Iris pigment epithelial cell (primary cell): ENCODE measurements at places on chromosomes 11 and 22.

GRCh38 chr11:71112990-71113389, 139.4 kb downstream of the SHANK2 start:
- DNase-seq = no peak

GRCh38 chr22:32632512-32633315, 158.1 kb downstream of the FBXO7 start:
- DNase-seq = no peak

- DNase-seq = no peak
Observed at GRCh38 chr11:32849761-32850160, 20.0 kb downstream of the PRRG4 start.

GRCh38 chr22:42621505-42622002, 6.9 kb upstream of the POLDIP3 start:
- peak; percentile 40 for DNase-seq

DNA sequence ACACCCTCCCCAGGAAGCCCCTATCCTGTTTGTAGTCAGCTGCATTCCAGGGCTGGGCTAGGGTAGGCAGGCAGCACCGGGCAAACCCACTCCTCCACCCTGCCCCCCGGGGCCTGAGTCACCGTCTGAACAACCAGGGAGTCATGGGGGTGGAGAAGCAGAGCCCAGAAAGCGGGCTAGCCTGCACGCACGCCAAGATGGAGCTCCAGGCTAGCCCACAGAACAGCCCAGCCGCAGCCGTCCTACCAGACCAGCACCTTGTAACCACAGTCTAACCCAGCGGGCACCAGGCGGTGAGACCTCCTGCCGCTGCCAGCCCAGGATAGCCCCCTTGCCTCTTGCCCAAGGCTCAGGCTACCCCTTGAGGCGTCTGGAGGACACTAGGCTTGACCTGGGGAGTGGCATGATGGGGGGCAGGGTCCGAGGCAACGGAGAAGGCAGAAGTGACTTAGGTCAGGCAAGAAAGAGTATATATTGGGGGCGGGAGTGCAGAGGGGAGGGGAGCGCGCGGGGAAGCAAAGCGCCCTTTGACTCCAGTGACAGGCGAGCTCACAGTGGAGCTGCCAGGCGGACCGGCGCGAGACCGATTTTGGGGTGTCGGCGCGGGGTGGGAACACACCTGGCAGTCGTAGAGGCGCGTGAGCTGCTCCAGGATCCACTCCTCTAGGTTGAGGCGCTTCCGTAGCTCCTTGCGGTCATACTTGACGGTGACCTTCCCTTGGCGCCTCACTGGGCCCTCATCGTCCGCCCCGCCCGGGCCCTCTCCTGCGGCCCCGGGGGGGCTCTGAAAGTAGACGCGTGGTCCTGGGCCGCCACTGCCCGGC, 734 bp downstream of the PPP1R14B start:
- peak; percentile 91 for DNase-seq

DNA sequence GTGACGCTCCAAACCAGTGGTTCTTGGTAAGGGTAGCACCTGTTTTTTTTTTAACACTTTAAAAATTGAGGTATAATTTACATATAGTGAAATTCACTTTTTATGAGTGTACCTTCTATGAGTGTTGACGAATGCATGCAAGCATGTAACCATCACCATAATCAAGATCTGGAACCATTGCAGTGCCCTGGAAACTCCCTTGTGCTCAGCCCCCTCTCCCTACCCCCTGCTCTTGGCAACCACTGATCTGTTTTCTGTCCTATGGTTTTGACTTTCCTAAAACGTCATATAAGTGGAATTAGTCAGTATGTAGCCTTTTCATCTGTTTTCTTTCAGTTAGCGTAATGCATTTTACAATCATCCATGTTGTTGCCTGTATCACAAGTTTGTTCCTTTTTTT, 212.2 kb downstream of the GRIK4 start:
- DNase-seq = no peak

DNA sequence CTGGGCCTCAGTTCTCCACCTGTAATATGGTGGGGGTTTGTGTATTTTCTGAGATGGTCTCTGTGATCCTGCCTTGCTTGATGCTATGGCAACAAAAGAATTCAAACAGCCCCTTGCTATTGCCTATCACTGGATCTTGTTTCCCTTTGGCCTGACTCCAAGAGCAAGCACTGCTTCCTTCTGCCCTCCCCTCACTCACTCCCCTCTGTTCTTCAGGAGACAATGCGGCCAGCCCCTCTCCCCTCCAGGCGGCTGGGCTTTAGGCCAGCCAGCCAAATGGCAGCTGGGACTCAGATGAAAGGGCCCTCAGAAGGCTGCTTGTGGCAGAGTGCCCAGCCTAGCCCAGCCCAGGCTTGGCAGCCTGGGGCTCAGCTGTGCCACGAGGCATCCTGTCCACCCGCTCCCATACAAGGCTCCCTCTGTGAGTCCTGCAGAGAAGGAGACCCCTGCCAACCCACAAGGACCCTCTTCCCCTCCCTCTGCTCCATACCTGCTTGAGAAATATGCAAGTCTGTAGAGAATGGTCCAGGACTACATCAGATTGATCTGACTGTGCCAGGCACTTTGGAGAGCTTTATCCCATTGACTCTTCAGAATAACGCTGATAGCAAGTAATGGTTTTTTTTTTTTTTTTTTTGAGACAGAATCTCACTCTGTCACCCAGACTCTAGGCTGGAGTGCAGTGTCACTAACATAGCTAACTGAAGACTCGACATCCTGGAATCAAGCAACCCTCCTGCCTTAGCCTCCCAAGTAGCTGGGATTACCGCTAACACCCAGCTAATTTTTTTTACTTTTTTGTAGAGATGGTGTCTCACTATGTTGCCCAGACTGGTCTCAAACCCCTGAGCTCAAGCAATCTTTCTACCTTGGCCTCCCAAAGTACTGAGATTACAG, 7.6 kb upstream of the KCTD14 start:
- DNase-seq = peak; percentile 35

DNA sequence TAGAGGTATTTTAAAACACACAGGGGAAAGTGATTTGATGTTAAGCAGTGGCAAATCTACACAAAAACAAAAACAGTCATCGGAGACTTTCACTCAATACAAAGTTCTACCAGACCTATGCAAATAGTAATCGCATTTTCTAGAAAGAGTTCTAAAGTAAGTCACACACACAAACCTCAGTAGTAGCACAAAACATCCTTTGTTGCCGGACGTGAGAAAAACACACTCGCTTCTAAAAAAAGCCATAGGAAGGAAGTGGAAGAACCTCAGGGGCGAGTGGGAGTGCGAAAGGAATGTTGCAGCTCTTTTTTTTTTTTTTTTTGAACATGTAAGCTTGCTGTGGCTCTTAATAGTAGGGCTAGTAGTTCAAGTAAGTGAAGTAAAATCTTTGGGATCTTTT, 88.9 kb downstream of the MAML2 start:
- DNase-seq = peak; percentile 84

GRCh38 chr22:43270314-43270908, 72.8 kb downstream of the SCUBE1 start:
- no peak for DNase-seq

DNA sequence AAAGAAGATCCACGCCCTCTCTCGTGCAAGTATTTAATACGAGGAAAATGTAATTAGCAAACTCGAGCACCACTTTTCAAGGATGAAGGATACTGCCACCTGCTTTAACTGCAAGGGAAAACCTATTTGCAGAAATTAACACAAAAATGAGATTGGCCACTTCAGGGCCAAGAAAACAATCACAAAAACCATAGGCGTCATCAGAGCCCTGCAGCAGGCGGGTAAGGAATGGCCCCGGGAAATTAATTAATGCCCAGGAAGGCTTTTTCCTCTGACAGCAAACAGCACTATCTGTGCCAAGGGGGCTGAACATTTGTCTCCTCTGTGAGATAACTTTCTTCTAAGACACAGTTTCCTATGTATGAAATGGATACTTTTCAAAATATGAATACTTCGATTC, 255.7 kb downstream of the CTTN start:
- no peak for DNase-seq

GRCh38 chr11:89736566-89736965, 26.5 kb downstream of the TRIM77 start:
- DNase-seq = no peak

- DNase-seq = no peak
Observed at GRCh38 chr11:358129-358800, 11.0 kb upstream of the B4GALNT4 start.

DNA sequence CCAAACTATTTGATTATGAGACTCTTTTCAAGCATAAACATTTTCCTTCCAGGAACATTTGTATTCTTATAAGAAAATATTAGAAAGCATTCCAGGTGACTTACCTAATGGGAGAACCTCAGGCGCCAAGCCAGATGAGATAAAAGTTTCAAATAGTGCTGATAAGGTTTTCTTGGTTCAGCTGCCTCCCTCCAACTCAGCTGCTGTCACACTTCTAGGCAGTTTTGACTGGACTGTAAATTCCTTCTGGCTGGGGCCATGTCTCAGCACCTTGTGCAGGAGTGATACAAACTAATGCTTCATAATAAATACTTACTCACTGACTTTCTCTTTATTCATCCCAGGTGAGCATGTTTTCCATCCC, 131.1 kb downstream of the MED15 start:
- no peak for DNase-seq

DNA sequence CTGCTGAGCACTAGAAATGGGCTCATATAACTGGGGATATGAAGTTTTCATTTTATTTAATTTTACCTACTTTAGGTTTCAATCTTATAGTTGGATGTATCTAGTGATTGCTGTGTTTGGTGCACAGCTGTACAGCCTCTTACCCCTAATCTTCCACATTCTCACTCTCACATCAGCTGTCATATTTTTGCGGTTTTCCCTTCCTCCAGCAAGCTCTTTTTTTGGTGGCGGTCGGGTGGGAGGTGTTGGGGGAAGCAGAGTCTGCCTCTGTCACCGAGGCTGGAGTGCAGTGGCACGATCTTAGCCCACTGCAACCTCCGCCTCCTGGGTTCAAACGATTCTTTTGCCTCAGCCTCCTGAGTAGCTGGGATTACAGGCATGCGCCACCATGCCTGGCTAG, 445.1 kb upstream of the ISX start:
- no peak for DNase-seq

DNA sequence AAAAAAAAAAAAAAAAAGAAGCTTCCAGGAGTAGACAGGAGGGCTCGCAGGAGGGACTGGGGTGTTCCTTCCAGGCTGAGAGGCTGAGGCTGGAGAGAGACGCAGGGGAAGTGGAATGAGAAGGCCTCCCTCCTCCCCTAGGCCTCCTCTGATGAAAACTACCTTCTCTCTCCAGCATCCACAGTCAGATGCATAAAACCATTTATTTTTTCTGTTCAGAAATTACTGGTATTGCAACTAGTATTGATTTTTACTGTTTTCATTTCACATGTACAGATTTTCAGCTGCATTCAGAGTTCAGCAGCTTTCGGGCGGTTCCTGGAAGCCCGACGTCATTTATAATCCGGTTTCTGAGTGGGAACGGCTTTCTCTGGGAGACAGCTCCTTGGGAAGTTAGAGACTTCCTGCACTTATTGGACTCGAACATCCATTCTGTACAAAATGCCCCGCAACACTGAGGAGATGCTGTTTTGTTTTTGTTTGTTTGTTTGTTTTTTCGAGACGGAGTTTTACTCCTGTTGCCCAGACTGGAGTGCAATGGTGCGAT, 6.9 kb upstream of the NFAM1 start:
- no peak for DNase-seq

DNA sequence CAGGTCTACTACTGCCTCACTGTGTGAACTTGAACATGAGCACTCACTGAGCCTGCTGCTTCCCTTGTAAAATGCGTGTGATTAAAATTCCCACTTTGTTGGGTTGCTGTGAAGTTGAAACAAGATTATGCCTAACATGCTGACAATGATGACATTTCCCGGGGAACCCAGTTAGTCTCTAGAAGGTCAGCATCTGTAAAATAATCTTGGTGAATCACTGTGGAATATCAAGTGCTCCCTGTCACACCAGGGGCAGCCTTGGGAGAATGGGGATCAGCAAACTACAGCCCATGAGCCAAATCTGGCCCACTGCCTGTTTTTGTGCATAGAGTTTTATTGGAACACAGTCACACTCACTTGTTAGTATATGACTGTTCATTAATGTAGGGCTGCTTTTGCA, 335.2 kb downstream of the MIAT start:
- no peak for DNase-seq

- DNase-seq = peak; percentile 69
Observed at GRCh38 chr11:74453373-74453975, 13.9 kb downstream of the KCNE3 start.

DNA sequence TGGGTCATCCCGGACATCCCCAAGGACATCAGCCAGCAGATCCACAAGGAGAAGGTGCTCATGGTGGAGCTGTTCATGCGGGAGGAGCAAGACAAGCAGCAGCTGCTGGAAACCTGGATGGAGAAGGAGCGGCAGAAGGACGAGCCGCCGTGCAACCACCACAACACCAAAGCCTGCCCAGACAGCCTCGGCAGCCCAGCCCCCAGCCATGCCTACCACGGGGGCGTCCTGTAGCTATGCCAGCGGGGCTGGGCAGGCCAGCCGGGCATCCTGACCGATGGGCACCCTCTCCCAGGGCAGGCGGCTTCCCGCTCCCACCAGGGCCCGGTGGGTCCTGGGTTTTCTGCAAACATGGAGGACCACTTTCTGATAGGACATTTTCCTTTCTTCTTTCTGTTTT, 15.3 kb upstream of the FADD start:
- DNase-seq = no peak

GRCh38 chr11:134838708-134839107, 426.7 kb upstream of the B3GAT1 start:
- DNase-seq = no peak

DNA sequence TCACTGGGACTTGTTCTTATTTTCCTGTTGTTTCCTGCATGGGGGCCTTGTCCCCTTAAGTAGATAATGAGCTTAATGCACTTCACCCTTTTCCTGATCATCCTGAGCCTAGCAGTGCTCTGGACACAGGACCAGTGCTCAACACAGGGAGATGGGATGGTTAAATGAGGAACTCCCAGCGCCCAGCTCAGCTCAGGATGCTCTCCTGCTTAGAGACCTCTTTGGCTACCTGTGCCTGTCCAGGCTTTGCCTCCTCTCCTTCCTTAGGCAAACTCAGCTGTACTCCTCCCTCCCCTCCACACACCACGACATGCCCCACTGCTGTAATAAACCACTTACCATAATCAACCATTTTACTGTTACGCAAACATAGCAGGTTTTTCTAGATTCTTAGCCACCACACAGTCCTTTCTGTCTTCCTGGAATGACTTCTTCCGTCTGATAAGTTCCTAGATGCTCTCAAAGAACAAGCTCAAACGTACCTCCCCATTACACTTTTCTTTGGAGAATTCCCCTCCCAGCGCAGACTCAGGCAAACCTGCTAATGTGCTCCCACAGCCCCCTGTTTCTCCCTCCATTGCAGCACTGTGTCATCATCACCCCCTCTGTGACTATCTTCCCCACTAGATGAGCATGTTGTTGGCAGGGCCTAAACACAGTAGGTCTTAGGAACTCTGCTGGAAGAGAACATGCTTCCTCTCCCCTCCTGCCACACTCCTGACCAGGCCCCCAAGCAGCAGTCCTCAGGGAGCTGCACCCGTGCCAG, 113.6 kb downstream of the MICAL2 start:
- no peak for DNase-seq

DNA sequence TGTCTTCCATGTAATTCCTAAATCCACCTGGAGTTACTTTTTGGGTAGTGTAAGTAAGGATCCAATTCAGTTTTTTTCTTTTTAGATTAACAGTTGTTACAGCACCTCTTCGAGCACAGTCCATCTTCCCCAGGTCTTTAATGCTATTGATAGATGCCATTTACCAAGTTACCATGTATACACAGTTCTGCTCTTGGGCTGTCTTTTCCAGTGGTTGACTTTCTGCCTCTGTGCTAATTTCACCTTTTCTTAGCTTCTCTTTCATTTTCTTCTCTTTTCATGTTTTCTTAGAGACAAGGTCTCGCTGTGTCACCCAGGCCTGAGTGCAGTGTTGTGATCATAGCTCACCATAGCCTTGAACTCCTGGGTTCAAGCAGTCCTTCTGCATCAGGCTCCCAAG, 12.0 kb downstream of the ATXN10 start:
- no peak for DNase-seq
